ENCODE measurements at places on chromosomes 2 and 18.

DNA sequence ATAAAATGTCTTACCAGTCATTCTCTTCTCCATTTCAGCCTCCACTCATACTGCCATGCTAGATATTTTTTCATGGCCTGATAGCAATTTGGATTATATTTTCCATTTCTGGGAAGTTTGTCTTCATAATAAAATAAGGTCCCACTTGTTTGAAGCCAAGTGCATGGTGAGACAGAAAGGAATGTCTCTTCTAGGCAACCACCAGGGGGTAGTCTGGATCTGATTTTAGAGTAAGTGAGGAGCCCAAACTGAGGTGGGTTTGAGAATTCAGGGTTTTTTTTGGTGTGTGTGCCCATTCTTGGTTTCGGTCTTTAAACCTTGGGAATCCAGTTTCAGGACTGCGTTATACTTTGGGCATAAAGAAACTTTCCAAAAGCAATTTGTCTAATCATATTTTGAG lies 315.5 kb downstream of the RPRM start:
- no peak for DNase-seq

DNA sequence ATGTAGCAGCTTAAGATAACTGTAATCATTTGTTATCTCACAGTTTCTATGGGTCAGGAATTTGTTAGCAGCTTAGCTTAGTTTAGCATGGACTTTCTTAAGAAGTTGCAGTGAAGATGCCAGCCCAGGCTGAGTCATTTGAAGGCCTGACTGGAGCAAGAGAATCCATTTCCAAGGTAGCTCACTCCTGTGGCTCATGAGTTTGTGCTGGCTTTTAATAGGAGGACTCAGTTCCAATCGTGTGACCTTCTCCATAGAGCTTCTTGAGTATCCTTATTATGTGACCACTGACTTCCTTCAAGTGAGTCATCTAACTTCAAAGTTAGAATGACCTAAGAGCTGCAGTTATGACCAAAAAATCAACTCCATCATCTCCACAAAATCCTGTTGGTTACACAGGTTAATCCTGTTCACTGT lies 1.4 kb downstream of the GPATCH11 start:
- no peak for DNase-seq

DNA sequence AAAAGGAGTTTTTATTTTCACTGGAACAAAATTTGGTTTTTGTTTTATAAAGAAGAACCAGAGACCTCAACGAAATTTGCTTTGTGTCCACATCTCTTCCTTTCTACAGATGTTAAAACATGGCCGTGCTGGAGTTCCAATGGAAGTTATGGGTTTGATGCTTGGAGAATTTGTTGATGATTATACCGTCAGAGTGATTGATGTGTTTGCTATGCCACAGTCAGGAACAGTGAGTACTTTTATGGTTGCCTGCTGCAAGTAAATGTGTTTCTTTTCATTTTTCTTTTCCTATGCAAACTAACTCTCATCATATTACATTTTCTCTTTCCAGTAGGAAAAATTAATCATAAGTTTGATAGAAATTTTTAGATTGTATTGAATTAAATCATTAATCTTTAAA lies 48.4 kb upstream of the TBR1 start:
- DNase-seq = no peak

GRCh38 chr2:138676619-138677021 lies 103.6 kb downstream of the NXPH2 start:
- no peak for DNase-seq

DNA sequence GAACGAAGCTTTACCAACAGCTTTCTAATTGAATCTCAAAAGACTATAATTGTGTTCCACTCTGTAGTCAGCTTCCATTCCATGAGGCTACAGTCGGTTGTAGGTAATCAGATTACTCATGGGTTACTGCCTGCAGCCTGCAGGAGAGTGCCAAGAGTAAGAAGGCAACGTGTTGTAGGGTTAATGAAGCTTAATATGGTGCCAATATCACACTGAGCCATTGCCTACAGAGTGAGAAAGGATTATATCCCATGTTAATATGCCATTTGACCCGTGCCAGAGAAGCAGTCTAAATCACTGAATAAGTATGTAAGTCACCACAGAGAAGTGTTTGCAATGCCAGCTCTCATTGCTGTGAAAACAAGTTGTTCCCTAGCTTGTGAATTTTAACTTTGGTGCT lies 734.5 kb upstream of the ACVR2A start:
- no peak for DNase-seq

DNA sequence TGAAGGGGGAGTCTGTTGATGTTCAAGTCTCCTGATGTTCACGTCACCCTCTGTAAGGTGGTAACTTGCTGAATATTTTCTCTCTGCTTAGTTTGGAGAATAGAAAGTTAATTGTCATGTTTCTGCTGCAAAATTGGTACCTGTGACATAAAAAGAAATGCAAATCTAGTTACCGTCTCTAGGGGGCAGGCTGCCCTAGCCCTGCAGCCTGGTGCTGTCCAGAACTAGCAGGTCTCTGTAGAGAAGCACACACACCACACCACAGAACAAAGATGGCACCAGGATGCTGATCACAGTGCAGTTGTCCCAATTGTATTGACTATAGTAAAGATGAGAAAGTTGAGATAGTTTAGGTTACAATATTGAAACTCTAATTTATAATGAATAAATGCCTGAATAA lies 47.0 kb downstream of the SLC9A4 start:
- no peak for DNase-seq

DNA sequence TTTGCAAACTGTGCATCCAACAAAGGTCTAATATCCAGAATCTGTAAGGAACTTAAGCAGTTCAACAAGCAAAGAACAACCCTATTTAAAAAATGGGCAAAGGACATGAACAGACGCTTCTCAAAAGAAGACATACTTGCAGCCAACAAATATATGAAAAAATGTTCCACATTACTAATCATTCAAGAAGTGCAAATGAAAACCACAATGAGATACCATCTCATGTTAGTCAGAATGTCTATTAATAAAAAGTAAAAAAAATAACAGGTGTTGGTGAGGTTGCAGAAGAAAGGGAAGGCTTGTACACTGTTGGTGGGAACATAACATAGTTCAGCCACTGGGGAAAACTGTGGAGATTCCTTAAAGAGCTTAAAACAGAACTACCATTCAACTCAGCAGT lies 126.2 kb downstream of the NAT8 start:
- no peak for DNase-seq

GRCh38 chr18:62499263-62499650 lies 23.6 kb upstream of the ZCCHC2 start:
- DNase-seq = no peak

DNA sequence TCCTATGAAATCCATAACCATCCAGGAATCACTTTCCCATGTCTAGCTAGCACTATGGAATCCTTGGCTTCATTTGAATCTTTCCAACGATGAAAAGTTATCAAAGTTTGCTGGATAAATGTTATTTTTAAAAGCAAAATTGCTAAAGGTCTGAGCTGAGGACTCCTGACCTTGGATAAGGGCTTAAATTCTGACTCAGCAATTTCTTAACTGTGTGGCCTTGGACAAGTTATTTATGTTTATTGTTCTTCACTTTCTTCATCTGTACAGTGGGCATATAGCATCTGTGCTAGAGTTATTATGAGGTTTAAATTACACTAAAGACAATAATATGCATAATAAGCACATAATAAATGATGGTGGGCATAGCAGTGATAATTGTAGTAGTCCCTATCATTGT lies 227.5 kb downstream of the KCNS3 start:
- DNase-seq = no peak

- peak; percentile 98 for DNase-seq
Observed at GRCh38 chr2:676647-677055, 555 bp downstream of the TMEM18 start.

DNA sequence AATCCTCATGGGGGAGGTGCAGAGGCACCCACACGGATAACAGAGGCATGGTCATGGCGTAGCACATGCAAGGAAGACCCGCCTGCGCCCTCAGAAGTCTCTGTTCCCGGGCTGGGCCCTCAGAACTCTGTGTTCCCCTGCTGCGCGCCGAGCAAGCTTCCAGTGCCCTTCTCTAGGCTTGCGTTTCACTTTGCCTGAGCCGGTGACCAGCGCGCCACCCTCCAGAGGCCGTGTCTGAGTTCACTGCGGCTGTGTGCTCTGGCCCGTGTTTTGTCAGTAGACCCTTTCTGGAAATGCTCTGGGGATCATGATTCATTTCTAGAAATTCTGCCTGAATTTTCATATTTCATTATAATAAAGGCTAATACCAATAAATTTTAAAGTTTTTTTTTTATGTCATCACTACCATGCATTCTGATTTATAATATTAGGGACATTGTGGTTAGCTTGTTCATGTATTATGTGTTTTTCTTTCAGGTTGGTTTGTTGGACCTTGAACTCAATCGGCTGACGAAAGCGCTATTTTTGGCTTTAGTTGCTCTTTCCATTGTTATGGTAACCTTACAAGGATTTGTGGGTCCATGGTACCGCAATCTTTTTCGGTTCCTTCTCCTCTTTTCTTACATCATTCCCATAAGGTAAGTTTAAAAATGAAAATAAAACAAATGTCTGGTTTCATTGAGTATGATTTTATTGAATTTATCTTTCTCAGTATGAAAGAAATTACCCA lies 142.7 kb upstream of the NFATC1 start:
- DNase-seq = no peak

DNA sequence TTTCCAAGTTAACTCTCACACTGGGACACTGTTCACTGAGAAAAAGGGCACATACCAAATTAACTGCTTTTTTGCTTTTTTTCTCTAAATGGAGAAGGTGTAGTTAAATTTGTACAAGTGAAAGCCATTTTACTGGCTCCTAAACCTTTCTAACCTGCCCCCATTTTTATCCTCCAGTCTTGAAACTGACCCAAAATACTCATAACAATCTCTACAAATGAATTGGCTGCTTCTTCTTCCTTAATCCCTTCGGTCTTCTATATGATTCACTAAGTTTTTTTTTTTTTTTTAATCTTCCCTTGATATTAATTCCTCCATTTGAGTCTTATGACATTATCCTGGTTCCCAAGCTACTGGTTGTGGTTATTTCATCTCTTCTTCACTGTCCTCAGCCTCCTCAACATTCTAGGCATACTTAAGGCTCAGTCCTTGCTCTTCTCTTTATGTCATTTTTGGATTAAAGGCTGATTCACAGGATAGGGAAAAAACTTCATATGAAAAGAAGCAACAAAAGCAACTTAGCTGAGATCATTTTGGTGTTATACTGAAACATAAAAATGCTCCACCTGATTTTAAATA lies 19.8 kb downstream of the ORC2 start:
- DNase-seq = no peak

GRCh38 chr2:25252291-25253152 lies 84.1 kb upstream of the POMC start:
- peak; percentile 32 for DNase-seq

DNA sequence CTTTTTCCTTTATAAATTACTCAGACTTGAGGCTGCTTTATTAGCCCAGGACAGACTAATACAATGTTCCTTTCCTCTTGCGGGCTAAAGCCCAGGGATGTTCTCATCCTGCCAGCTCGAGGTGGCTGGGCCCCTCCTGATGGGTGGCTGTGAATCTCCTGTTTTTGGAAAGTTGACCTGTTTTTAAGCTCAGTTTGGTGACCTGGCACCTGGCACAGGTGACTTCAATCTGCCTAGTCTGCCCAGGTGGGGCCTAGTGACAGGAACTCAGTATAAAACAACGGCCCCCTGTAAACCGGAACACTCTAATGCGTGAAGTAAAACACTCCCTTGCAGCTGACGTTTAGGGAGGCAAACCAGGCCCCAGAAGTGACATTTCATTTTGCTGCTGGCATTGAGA lies 92.7 kb upstream of the SNTG2 start:
- DNase-seq = no peak

DNA sequence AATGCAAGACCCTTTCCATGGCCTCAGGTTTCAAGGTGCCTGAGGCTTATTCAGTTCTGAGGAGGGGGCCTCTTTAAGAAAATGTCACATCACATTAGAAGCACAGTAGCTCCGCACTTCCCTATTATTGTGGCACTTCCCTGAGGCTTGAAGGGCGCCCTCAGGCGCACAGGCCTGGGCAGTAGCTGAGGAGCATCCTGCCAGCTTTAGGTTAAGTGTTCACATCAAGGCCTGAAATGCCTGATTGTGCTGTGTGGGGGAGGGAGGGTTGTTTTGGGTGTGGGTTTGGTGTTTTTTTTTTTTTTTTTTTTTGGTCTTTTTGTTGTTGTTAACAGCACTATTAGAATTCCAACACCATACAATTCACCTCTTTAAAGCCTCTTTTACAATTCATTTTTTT lies 107.9 kb downstream of the CABLES1 start:
- no peak for DNase-seq

DNA sequence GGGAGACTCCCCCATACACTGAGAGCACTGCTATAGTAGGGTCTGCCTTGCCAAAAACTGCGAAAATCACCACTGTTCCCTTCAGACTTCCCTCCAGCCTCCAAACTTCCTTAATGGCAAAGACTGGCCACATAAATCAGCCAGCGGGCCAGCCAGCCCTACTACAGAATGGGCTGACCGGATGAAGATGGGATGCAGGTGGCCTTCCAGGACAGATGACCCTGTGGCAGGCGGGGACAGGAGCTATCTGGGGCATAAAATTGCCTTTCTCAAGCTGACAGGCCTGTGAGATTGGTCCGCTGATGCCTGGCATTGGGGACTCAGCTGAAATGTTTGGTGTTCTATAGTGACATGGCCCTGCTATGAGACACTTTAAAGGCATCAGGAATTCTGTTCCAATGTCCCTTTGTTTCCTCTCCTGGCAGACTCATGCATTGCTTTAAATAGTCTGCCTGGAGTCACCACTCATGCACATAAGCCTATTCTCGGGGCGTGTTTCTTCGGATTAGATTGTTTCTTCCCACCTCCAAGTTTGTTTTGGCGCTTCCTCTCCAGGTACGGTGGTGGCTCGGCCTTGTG lies 135.9 kb downstream of the ALPK2 start:
- no peak for DNase-seq

GRCh38 chr2:131426727-131427126 lies 49.2 kb upstream of the TUBA3D start:
- no peak for DNase-seq

DNA sequence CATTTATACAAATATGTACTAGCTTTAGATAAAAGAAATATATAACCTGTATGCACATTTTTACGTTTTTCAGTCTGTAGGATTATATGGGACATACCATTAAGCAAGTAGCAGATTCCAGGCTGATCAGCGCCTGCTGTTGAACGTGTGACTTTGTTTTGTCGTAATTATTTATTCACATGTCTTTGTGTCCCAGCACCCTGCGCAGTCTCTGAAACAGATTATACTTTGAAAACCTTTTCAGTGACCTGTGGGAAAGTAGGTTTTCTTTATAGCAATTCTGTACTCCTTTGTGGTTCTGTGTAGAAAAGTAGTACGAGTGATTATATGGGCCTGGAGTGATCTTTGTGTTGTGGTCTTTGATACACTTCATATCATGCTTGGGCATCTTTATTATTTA lies 68.5 kb downstream of the MTA3 start:
- DNase-seq = no peak

DNA sequence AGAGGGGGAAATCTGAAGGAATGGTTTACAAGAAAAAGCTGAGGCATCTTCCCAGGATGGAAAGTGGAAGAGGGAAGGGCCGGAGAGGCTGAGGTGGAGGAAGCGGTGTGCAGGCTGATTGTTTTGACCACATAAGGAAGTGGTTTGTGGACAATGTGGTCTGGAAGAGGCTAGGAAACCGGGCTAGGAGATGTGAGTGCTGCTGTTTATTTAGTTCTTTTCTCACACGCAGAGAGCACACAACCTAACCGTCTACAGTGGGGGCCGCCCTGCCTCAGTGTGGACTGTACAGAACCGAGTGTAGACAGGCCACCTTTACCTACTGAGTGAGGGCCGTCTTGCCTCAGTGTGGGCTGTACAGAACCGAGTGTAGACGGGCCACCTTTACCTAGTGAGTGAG lies 251.7 kb upstream of the PXDN start:
- no peak for DNase-seq

Measured in tibial nerve (tissue), 4 donors.